ENCODE measurements at places on chromosomes 3 and 15.
A peak's percentile ranks its signal among the peaks of the same experiment; 100 is the strongest.

DNA sequence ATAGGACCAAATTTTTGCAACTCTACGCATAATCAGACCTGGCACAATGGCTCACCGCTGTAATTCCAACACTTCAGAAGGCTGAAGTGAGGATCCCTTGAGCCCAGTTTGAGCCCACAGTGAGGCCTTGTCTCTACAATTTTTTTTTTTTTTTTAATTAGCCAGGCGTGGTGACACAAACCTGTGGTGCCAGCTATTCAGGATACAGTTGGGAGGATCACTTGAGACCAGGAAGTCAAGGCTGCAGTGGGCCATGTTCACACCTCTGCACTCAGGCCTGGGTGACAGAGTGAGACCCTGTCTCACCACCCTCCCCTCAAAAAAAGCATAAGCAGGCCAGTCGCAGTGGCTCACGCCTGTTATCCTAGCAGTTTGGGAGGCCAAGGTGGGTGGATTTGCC, 24.7 kb downstream of the OIP5 start:
- DNase-seq: no peak

DNA sequence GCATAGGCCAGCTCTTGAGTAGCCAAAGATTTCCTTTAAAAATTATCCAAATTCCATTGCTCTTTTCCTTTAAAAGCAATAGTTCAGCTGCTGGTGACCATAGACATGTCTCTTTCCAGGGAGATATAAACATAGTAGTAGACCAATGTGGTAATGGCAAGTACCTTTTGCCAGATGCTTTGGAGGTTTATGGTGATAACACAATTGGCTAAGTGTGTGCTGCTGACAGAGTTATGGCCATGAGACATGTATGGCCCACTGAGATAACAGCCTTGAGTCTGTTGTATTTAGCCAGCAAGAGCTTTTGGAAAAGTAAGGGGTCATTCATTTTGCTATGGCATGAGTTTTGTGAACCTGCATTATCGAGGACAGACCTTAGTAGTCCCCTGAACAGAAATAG, 1146.8 kb downstream of the TUSC7 start:
- DNase-seq: no peak

GRCh38 chr3:182668974-182669373, 124.3 kb upstream of the ATP11B start:
- no peak for DNase-seq

GRCh38 chr15:62359416-62359815, 194.3 kb upstream of the C2CD4B start:
- no peak for DNase-seq

GRCh38 chr3:156952011-156952410, 125.9 kb downstream of the LEKR1 start:
- no peak for DNase-seq

GRCh38 chr3:134065252-134066157, 35.8 kb upstream of the SLCO2A1 start:
- no peak for DNase-seq

DNA sequence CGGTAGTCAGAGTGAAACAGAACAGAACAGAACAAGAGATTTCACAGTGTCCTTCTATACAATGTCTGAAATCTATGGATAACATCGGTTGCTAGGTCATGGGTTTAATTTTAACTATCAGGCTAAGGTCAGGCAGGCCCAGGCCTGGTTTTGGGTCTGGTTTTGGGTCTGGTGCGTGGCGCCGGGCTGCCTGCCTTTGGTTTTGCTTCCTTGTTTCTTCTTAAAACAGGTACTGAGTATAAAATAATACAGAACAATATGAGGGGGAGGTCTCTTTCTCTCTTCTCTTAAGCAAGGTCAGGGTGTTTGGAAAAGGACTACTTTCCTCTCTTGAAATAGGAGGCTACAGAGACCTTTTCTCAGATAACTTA, 1.4 kb downstream of the AEN start:
- no peak for DNase-seq

DNA sequence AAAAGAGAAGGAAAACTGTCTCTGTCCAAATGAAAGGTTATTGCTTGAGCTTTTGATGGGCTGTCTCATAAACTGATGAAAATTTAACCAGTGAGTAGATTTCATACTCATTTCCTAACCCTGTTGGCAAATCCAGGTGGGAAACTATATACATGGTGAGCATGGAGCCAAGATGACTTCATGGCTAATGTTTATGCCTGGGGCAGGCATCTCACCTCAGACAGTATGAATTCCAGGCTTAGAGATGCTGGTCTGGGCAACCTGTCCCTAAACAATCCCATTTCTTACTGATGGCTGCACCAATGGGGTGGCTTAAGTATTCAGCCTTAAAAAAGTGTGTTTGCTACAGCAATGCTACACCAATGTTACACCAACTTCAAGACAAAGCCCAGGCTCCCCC, 58.1 kb downstream of the SLTM start:
- no peak for DNase-seq

DNA sequence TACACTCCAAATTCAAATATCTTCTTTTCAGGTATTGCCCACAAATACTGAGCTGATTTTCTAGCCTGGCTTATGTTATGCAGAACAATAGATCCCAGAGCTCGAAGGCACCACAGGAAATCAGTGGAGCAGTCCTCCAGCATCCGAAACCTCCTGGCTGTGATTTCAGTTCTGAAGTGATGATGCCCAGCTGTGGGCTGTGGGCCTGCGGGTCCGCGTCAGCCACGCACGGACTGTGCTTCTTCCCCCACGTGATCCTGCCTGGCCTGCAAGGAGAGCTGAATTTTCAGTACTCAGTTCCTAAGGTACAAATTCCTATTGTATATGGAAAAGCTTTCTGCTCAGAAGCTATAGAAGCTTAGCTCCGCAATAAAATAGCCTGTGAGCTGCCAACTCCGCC, 96.2 kb downstream of the OCA2 start:
- no peak for DNase-seq

GRCh38 chr3:141929341-141929995, 53.0 kb downstream of the ATP1B3 start:
- DNase-seq: no peak

GRCh38 chr3:198113206-198114053, 153.4 kb downstream of the LMLN start:
- no peak for DNase-seq

GRCh38 chr3:107085261-107085660, 292.0 kb upstream of the CCDC54 start:
- DNase-seq: no peak

DNA sequence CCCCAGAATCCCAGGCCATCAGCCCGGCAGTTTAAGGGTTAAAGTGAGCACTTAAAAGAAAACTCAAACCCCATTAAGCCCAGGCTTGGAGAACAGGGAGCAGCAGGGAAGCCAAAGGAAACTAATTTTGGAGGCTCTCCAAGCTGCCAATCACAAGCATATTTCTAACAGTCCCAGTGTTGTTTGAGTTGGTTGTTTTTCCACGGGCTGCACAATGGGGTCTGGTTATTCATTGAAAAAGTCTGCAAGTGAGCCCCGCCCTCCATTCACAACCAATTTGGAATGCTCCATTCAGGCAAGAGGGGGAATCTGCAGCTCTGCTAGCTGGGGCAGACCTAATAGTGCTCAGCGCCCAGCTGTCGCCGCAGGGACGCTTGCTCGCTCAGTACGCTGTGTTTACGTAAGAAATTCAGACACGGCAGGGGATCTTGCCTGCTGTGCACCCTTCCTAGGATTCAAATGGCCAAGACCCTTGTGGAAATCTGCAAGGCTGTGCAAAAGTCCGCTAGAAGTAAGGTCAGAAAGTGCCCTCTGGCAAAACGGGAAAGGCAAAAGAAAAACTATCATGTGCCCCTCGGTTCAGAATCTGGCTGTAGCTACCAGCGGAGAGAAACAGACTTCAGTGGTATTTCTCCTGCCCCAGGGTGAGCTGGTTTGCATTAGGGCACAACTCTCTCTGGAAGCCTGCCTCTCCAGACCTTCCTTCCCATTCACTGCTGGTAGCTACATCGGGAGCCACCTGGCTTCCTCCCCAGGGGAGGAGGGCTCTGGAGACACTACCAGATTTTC, 11.0 kb downstream of the ETV5 start:
- peak; percentile 75 for DNase-seq

DNA sequence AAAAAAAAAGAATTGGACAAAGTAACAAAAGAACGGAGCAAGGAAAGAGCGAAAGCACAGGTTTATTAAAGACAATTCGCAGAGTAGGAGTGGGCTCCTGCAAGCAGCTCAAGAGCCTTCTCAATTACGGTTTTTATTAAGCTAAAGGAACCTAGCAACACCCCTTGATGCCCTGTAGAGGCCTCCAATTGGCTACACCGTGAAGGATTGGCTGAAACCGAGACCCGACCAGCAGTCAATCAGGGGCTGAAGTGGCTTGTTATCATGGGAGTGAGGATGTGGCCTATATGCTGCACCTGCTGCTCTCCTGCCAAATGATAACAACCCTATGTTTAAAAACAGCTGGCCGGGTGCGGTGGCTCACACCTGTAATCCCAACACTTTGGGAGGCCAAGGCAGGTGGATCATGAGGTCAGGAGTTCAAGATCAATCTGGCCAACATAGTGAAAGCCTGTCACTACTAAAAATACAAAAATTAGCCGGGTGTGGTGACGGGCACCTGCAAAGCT, 20.4 kb upstream of the AP3B2 start:
- DNase-seq: no peak

DNA sequence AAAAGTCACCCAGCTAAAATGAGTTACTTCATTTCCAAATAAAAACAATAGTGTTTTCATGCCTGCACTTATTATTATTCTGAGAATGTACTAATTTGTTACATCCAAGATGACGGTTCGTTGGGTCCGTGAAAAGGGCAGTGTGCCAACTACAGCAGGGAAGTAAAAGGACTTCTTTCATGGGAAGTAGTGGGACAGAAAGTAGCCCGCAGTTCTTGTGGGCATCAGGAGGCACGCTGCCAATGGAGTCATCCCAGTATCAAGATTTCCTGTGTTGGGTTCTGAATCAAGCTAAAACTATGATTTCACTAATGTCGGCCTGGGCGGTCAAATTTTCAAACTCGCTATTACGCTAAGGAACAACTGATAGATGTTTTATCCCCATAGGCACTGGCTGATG, 254.5 kb upstream of the SOX2 start:
- DNase-seq: no peak

DNA sequence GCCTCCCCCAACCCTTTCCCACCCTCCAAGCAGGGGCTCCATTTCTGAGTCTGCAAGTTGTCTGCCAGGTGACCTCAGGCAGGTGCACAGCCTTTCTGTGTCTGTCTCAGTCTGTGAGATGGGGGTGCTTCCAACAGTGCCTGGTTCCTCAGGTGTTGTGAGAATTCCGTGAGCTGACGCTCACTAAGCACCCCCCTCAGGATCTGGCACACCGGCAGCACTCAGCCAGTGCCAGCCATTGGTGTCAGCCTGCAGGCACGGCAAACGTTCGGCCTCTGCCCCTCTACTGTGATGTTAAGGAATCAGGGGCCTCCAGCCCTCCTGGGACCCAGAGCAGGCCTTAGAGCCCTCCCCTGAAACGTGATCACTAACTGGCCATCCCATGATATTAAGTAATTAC, 2.4 kb downstream of the KLF15 start:
- no peak for DNase-seq

- no peak for DNase-seq
Observed at GRCh38 chr15:29018120-29018805, 132.5 kb downstream of the APBA2 start.

DNA sequence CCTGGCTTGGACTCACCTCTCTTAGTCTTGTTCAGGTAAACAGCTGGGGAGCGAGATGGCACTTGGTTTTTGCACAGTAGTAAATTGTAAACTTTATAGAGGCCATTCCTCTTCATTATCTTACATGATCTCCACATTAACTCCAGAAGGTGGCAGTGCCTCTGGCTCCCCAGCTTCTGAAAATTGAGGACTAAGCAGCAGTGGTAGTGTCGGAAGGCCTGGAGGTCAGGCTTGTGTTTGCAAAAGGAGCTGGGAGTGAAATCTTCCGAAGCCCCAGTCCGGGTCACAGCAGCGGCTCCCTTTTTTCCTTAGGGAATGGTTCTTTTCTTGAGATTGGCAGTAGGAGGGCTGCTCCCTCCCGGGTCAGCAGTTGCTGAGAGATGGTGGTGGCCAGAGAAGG, 85.7 kb downstream of the FNDC3B start:
- no peak for DNase-seq
